Stimulated activated CD4-positive, alpha-beta T cell treated with anti-CD3 and anti-CD28 coated beads, Interleukin-15, amount 100 ng/mL, for 1 hour (primary cell): ENCODE measurements at places on chromosomes 5 and 9.

GRCh38 chr5:76513476-76513875 is 109.7 kb downstream of the F2RL2 start:
- no peak for DNase-seq

DNA sequence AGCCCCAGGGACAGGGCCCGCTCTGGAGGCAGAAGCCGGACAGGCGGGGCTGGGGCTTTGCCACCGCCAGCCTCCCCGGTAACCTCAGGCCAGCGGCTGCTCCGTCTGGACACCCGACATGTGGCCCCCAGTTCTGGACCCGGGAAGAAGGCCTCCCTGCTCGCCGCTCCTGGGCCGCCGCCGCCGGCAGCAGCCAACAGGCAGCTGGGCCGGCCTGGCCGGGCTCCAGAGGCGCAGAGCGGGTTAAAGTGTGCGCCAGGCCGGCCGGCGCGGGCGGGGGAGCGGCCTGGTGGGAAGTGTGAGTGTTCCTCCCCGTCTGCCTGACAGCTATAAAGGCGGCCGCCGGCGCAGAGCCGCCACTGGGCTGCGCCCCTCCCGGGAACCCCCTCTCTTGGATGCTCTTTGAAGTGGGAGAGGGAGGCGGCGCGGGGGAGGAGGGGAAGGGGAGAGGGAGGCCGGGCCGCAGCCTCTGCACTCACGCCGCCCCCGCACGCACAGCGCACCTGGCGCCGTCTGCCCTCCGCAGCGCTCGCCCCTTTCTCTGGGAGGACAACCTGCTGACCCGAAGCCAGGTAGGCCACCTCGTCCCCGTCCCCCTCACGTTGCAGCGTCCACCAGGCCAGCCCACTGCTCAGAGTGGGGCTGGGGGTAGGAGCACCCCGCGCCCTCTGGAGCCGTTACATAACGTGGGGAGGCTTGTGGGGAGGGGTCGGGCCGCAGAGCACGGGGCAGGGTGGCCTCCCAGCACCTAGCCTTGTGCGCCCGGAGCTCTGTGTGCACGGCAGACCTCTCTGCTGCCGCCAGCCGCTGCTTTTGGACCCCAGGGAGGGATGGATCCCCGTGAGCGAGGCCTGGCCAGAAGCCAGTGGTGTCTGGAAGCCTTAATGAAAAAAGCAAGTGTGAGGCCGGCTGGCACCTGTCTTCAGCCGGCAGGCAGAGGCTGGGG is at the start of gene ADAMTSL2:
Gene ADAMTSL2, plus strand, starts transcription at position 359 of the 946 bp plus-strand sequence. CDS start 2,009 bp downstream, outside the sequence.
- peak; percentile 28 for DNase-seq

GRCh38 chr5:89991592-89991991 is 418.0 kb downstream of the CETN3 start:
- no peak for DNase-seq

GRCh38 chr5:72140711-72141110 is 33.4 kb downstream of the MAP1B start:
- no peak for DNase-seq

GRCh38 chr5:165508286-165508685 is 2002.9 kb downstream of the MAT2B start:
- no peak for DNase-seq

GRCh38 chr5:7331131-7331530 is 64.8 kb upstream of the ADCY2 start:
- no peak for DNase-seq

GRCh38 chr9:89179895-89180734 is 1.5 kb upstream of the SHC3 start:
- peak; percentile 17 for DNase-seq

DNA sequence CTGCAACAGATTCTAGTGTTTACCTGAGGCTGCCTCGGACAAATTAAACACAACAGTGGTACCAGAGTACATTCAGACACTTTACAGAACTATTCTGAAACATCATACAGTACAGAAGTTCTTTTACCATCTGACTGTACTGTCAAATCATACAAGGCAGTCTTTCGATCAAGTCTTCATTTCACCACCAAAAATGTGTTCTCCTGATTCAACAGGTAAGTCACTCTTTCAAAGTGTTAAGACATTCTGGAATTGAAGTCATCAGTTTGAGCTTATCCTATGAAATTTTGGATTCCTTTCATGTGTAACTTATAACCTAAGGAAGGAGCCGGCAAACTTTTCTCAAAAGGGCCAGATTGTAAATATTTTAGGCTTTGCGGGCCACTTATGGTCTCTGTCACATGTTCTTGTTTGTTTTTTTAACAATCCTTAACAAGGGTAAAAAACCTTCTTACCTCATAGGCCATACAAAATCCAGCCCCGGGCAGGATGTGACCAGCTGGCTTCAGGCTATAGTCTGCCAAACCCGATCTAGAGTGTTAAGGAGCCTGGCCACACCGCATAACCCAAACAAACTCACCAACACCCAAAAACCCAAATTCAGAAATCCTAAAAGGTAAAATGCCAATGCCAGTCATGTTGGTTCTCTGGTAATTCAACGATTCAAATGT is 151.6 kb downstream of the DENND1A start:
- DNase-seq: no peak

- no peak for DNase-seq
Observed at GRCh38 chr5:137572042-137572695, 73.0 kb upstream of the SPOCK1 start.

GRCh38 chr5:126449751-126450271 is 26.6 kb downstream of the GRAMD2B start:
- DNase-seq: peak; percentile 8

DNA sequence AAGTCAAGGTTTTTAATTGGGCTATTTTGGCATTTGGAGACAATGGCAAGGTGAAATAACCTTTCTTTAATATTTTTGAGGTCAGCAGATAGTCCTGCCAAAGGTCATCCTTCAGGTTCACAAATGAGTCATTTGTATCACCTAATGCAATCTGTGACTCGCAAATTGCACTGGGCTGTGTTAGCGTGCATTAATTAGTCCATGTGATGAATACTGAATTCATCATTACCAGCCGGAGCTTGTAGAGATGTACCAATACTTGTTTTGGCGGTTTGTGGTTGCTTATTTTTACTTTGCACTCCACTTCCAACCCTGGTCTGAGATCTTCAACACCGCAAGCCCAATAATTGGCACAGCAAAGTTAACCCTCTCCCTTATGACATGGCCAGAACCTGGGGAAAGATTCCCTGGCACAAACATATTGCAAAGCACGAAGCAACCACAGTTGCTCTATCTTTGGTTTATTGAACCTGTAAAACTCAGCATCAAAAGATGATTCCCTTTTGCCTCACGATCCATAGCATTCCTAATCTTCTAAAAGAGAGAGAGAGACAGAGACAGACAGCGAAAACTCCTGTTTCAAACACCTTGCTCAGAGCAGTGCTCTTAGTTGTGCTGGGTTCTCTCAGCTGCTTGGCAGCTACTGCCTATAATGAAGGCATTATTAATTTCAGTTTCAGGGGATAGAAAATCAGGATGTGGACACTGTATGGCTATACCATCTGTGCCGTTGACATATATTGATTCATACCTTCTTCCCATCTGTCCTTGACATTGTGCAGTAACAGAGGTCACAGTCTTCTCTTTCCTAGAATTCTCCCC is 178.1 kb downstream of the EBF1 start:
- no peak for DNase-seq

GRCh38 chr9:99171225-99172123 is 50.3 kb downstream of the ALG2 start:
- DNase-seq: no peak

DNA sequence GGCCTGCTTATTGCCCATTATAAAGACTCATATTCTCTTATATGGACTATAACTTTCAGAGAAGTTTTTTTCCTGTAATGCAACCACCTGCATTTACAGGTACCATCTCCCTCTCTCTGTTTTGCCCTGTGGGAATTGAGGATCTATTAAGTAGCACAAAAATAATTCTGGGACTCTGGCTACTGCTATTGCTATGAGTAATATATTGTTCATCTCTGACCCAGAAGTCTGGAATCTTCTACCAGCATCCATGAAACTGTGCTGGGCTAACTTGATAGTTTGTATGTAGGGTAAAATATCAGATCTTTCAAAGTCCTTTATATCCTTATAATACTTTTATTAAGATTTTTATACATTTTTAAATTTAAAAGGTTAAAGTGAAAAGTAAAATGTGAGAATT is 607.2 kb downstream of the EFNA5 start:
- DNase-seq: no peak

GRCh38 chr9:84756171-84756570 is 86.6 kb downstream of the NTRK2 start:
- DNase-seq: no peak

DNA sequence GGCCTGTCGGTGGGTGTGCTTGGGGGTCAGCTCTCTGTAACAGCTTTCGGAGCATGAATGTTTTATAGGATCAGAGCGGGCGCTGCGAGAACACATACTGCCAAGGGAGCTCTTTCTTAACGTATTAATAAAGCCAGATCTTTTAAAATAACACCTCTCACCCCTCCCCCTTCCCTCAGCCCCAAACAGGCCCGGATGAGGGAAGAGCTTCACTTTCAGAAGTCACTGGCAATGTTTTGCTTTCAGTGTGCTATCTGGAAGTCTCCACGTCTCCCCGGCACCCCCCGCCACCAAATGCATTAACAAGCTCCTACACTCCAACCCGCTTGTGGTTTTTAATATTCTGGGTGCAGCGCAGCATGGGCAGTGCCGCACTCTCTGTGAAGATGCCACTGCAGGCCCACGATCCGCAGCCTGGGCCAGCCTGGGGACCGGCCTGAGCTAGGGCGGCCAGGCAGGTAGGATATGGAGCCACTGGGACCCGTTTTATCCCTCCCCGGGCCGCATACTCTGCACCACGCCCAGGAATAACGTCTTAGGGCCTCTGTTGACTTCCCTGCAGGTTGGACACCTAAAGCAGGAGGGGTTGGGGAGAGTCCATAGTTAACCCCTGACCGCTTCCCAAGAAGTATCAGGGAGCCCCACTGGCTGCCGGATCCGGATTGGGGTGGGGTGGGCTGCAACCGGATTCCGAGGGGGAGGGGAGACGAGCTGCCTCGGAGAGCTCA is 12.6 kb downstream of the NR2F1 start:
- no peak for DNase-seq

GRCh38 chr5:68200288-68200687 is 15.3 kb upstream of the PIK3R1 start:
- DNase-seq: no peak

DNA sequence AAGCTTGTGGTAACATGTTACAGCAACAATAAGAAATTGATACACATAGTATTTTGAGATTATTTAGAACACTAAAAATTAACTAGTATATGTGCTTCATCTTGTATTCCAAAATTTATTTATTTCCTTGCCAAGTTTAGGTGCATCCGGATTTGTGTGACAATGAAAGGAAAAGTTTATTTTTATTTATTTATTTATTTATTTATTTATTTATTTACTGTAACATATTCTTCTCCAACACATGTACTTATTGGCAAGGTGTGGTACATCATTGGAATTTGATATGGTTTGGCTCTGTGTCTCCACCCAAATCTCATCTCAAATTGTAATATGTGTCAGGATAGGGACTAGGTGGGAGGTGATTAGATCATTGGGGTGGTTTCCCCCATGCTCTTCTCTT is 373.3 kb upstream of the EDIL3 start:
- DNase-seq: no peak

DNA sequence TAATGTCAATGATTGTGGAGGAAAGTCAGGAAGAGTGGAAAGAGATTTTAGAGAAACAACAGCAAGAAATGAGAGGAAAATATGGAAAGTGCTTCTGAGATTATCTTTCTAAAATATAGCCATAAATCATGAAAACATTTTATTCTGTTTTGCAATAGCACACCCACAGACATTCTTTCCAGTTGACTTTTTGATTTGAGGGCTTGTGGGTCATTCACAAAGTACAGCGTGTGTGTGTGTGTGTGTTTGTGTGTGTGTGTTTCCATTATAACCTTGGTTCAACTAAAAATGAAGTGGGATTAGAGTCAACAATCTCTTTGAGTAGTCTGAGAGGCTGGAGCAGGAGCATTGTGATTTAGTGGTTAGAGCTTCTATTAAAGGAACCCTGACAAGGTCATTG is 116.6 kb upstream of the GAS1 start:
- DNase-seq: no peak

- DNase-seq: no peak
Observed at GRCh38 chr5:97528941-97529340, 345.9 kb upstream of the RIOK2 start.

GRCh38 chr5:139140591-139141071 is 57.5 kb downstream of the SIL1 start:
- DNase-seq: no peak

DNA sequence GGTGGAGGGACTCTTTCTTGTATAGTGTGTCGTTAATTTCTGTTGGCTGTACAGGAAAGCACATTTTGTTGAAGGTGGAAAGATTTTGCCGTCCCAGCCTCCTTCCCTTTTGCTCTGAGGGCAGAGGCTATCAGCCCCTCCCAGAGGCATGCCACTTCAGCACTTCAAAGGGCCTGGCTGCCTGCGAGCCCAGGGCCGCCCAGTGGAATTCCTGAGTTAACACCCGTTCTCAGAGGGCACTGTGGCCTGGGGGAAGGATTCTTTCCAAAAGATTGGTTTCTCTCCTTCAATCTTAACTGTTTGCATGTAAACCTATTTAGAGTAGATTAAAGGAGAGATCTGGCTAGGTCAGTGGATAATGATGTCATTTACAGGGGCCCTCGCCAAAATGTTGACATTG is 238.6 kb downstream of the FANCC start:
- DNase-seq: no peak

DNA sequence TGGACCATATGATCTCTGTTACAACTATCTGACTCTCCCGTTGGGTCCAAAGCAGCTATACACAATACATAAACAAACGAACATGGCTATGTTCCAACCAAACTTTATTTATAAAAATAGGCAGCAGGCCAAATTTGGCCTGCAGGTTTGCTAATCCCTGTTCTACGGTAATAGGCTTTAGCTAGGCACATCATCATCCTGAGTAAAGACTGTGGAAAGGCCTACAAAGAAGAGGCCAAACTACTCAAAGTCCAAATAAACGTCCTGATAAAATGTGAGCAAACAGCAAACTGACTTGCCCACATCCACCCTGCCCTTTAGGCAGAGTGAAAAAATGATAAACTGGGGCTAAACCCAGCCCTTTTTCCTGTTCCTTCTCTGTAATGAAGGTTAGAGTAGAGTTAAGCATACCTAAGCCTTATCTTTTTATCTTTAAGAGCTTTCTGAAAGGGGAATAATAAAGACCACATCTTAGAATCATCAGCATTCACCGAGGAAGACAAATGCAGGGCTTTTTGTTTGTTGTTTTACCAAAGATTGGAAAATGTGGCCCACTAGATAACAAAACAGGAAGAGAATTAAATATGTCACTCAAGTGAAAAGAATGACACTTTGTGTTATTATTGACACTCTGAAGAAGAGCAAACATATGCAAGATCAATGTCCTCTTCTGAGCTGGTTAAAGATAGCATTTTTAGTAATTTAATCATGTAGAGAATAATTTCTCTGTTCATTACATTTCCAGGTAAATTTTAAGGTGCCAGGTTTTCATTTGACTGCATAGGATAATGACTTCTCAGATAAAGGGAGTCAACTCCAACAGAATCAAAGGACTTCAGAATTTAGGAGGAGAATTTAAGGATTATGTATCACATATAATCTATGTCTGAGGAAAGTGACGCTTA is 160.0 kb upstream of the GNA14 start:
- no peak for DNase-seq

- DNase-seq: no peak
Observed at GRCh38 chr9:116134975-116135374, 18.6 kb upstream of the PAPPA start.

- no peak for DNase-seq
Observed at GRCh38 chr9:130688072-130688471, 5.5 kb upstream of the EXOSC2 start.
